ENCODE measurements at places on chromosomes 5 and 9. TPM values are rescaled to one million over a fixed set of nuclear protein-coding genes. Genes with fewer than 3 reads are reported as not detected.

The PRRC1 gene
- 66.0 TPM for total RNA-seq

The DMRT2 gene
- not detected for total RNA-seq

- DNase-seq, result no peak
Observed at GRCh38 chr9:12708562-12709298, 15.5 kb downstream of the TYRP1 start.

The CDKN2A gene
- total RNA-seq, result 54.6 TPM

DNA sequence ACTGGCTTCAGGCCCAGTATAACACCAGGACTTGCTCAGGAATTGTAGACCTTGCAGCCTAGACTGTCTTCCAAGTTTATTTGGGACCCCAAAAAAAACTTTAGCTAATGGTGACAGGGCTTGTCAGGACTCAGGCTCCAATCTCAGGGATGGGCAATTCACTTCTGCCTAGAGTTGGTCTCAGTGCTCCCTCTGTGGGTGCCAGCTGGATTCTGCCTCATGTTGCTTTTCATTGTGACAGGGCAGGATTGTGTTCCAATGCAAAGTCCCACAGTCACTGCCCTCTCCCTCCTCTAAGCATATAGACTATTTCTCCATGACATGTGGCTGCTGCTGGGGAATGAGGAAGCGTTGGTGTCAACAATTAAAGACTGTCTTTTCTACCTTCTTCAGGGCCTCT lies 174.7 kb downstream of the CYLC2 start:
- no peak for DNase-seq

DNA sequence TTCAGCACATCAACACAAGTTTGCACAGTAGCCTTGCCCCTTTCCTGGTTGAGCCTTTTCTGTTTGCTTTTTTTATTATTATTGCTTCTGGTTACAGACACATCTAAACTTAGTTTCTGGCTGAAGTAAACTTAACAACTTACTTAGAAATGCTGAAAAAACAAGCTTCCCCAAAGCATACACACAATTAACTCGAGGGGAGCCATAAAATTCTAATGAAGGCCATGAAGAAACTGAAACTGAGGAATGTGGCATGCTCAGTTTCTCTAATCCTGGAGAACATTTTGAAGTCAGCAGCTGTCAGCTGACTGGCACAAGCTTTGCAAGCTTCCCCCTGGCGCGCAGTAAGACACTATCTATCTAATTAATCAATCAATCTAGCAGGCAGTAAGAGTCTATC lies 3.7 kb downstream of the MYO10 start:
- DNase-seq, result no peak
